ENCODE measurements at places on chromosomes 16 and 17. TPM values are rescaled to one million over a fixed set of nuclear protein-coding genes. Genes with fewer than 3 reads are reported as not detected.

- DNase-seq, result peak; percentile 76
Observed at GRCh38 chr17:17001874-17002520, 30.1 kb upstream of the TNFRSF13B start.

DNA sequence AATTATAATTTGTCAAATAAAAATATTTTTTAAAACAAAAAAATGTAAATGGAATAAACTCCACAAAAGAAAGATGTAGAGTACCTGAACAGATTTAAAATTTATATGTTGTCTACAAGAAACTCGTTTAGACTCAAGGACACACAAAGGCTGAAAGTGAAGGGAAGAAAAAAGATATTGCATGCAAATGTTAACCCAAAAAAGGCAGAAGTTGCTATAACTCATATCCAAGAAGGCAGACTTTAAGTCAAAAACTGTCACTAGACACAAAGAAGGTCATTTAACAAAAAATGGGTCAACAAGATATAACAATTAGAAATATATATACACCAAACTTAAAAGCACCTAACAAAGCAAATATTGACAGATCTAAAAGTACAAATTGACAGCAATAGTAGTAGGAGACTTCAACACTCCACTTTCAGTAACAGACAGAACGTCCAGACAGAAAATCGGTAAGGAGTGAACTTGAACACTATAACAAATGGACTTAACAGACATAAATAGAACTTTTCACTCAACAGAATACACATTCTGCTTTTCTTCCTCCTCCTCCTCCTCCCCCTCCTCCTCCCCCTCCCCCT is 40.8 kb upstream of the MYLK3 start:
- no peak for DNase-seq

- DNase-seq, result no peak
Observed at GRCh38 chr16:55530316-55530856, 21.5 kb downstream of the LPCAT2 start.

DNA sequence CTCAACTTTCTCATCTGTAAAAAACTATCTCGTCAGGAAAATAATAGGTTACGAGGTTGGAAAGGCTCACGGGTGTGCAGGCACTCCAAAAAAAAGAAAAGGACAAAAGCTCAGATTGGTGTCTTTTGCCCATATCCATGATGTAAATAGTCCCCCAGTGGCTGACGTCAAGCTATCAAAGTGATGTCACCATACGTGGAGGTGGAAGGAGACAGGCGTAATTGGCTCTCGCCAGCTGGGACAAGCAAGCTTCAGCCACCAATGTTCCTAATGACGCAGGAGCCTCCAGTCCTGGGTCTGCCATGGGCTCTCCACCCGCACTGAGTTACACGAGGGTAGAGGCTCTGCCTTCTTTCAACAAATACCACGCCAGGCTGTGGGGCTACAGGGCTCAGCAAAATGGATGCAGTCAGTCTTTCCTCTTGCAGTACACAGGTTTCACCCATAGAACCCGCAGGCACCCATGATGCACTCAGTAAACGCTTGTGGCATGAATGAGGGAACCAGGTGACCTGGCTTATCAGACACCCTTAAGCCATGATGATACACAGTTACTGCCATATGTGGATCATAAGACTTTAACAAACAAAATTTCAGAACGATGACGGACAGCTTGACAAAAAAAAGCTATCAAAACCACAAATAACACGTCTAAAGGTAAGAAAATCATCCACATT is 50.5 kb downstream of the COTL1 start:
- DNase-seq, result no peak

USH1G gene
- polyA plus RNA-seq, result not detected

CSH1 gene
- polyA plus RNA-seq, result 6.0 TPM

TERB1 gene
- not detected for polyA plus RNA-seq

Measured in muscle of arm (tissue), 14 donors.